ENCODE measurements at places on chromosomes 6 and 20.

DNA sequence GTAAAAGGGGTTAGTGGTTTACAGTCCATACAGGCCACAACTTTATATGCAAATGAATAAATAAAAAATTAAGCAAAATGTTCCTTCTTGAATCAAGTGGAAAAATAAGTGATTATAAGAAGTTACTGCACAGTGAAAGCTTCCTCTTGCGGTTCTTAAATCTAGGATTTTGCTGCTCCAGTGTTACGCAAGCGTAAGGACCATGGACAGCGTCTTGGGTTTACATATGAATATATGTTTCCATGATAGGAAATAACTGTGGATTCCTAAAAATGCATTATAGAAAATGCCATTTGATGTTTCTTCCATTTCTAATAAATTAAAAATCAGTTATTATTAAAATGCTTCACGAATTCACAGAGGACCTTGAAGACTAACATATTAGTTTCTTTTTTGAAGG, 176.6 kb upstream of the POU3F2 start:
- peak; percentile 41 for DNase-seq

GRCh38 chr20:49496553-49497397, 14.3 kb upstream of the KCNB1 start:
- no peak for DNase-seq

- no peak for DNase-seq
Observed at GRCh38 chr20:2224368-2224639, 71.5 kb upstream of the TGM3 start.

DNA sequence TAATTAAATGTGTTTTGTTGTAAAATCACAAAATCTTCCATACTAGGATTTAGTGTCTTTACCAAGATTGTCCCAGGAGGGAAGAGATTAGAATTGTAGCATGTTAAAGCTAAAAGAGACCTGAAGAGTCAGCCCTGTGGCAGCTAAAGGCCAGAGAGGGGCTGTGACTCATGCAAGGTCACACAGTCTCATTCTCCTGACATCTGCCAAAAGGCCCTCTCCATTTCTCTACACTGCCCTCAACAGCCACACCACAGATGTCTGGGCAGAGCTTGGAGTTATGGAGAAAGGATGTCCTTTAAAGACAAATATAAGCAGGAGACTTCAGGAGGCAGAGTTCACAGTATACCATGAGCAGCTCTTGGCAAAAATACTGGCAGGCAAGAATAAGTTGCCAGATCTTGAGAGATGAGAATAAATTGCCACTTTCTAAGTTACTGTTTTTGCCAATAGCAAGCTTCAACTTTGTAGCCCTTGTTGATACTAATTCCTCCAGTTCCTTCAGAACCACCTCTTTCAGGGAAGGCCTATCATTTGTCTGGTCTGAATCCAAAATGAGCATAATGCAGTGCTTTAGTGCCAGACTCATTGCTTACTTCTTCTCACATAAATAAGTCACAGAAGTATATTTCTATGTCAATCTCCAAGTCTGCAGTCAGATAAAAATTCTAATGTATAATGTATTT, 41.7 kb downstream of the AKIRIN2 start:
- no peak for DNase-seq

DNA sequence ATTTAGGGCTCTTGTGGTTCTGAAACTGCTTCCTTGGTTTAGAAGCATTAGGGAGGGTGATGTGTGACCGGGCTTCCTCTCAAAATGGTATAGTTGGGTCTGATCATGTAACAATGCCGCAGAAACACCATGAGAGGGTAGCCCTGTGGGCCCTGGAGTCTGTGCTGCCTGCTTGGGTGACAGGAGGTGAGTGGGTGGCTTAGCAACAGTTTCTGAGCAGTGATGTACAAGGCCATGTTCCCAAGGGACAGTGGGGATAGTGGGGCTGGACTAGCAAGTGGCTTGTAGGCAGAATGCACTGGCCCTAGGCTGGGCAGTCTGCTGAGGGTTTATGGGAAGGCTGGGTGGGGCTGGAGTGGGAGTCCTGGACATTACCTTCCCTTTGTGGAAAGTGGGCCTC, 106.9 kb upstream of the MYL9 start:
- no peak for DNase-seq

GRCh38 chr20:48187851-48188250, 402.6 kb upstream of the SULF2 start:
- DNase-seq, result no peak

DNA sequence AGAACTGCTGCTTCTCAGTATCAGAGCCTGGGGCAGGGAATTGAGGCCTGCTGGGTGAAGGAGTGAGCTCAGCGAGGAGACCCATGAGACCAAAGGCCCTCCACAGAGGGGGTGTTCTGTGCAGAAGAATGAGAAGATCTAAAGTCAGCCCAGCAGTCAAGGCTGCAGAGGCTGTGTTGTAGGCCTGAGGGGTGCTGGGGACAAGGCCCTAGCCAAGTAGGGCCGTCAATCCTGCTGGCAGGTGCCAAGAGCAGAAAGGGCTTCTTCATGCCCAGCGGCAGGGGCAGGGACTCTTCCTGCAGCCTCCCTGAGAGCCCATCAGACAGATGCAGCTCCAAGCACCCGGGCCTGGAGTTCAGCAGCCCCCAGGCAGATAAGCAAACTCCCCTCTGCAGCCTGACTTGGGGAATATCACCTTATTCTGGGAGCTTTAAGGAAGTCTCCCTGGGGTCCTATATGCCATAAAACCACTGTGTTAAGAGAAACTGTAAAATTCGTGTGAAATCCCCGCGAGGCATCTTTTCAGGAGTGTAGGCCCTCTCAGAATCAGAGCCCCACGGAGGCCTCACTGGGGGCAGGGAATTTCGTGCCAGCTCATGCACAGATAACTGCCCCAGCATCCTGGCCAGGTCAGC, 9.0 kb downstream of the CCDC167 start:
- DNase-seq, result no peak

DNA sequence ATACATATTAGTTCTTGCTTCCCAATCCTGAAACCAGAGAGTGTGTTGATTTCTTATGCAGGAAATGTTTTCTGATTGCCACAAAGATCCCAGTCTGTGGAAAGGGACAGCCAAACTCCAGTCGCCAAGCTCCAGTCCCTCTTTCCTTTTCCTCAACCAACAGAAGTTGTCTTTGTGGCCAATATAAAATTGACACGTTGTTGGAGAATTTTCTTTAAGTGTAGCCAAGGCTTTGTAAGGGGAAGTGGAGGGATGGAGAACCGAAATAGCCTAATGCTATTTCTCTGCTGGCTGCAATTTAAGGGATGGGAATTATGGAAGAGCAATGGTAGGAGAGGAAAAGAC, 5.4 kb downstream of the ADGRB3 start:
- no peak for DNase-seq

DNA sequence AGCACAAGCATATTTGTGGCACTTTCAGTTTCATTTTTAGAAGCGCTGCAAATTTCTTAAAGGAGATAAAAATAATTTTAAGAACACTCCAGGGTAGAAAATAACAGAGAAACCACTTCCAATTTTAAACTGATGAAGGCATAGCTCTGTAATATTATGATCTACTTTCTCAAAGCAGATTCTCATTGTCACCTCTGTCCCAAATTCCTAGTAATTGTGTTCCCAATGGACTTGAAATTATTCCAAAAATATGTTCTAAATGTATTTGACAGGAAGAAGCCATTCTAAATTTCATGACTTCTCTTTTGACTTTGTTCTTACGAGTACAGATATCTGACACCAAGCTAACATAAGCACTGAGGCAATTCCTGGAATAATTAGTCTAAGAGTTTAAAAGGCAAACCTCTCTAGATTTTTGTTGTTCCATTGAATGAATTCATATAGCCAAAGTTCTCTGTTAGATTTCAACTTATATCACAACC, 140.2 kb upstream of the CARMIL1 start:
- no peak for DNase-seq

DNA sequence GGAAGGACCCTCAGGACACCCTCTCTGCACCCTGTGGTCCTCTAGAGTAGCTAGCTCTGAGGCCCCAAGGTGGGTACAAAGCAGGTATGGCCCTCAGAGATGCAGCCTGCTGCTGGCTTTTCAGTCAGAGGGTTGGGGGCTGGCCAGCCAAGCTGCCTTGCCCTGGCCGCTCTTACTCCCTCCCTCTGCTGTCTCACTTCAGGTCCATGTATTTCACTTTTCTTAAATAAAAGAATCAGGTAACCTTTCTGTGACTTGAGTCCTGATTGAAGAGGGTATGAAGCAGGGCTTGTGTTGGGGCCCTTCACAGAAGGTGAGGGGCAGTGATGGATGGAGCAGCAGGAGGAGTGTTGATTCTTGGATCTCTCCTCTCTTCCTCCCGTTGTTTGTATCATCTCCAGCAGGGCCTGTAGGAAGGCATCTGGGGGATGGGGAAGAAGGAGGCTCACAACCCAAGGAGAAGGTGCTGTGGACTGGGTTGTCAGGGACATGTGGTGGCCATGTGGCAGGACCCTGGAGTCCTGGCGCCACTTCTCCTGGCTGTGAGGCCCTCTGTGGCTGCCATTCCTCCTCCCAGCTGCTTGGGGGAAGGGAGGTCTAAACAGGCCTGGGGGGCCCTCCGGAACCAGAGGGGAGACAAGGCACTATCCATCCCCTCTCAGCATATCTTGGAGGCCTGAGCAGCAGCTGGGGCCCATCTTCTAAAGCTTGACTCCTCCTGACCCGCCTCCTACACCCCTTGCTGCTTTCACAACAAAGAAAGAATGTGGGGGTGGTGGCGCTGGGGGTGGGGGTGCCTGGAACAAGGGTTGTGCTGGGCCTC, 1.1 kb upstream of the PTK7 start:
- DNase-seq, result no peak

- DNase-seq, result peak; percentile 73
Observed at GRCh38 chr6:6723921-6724538, 135.5 kb downstream of the LY86 start.

DNA sequence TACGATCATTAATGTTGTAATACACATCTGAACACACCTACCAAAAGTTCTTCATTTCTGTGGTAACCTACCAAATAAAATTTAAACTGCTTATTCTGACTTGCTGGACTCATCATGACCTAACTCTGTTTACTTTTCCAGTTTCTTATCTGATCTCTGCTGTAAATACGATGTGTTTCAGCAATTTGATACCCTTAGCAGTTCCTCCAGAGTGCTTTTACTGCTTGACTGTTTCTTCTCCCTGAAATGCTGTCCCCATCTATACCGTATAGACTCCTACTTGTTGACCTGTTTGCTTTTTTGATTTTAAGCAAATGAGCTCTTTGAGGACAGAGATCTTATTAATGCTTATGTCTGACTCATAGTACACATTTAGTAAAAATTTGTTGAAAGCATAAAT, 119.5 kb downstream of the SCAF8 start:
- DNase-seq, result no peak

- DNase-seq, result no peak
Observed at GRCh38 chr6:23654745-23655144, 471.3 kb upstream of the NRSN1 start.

- no peak for DNase-seq
Observed at GRCh38 chr20:63176034-63176426, 39.9 kb downstream of the YTHDF1 start.

- no peak for DNase-seq
Observed at GRCh38 chr6:45084257-45084656, 243.9 kb upstream of the RUNX2 start.

DNA sequence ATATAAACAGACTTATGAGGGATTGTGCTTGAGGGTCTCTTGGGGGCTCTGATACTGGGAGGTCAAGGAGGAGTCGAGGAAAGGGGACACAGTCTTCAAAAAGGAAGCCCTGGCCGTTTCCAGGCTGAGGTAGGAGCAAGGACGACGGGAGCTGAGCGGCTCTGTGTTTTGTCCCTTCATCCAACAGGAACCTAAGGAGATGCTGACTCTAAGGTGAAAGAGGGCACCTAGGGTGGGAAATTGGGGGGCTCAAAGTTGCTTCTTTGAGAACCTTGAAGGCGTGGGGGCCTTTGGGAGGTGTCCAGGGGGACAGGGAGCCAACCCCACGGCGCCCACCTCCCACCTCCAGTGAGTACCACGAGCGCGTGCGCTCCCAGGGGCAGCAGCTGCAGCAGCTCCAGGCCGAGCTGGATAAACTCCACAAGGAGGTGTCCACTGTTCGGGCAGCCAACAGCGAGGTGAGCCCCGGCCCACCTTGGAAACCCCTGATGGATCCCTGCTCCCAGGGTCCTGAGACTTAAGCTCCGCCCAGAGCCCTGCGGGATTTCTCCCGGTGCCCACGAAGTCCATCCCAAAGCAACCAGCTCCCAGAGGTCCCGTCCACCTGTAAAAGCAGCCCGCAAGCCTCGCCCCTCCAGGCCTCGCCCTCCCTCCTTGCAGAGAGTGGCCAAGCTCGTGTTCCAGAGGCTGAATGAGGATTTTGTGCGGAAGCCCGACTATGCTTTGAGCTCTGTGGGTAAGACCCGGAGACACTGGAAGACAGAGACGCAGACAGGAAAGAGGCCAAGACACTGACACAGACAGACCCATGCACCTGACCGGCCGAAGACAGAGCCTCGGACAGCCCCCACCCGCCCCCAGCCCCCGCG, 2.9 kb downstream of the SPAG4 start:
- no peak for DNase-seq

- DNase-seq, result no peak
Observed at GRCh38 chr6:99136488-99136887, 188.7 kb upstream of the FBXL4 start.

DNA sequence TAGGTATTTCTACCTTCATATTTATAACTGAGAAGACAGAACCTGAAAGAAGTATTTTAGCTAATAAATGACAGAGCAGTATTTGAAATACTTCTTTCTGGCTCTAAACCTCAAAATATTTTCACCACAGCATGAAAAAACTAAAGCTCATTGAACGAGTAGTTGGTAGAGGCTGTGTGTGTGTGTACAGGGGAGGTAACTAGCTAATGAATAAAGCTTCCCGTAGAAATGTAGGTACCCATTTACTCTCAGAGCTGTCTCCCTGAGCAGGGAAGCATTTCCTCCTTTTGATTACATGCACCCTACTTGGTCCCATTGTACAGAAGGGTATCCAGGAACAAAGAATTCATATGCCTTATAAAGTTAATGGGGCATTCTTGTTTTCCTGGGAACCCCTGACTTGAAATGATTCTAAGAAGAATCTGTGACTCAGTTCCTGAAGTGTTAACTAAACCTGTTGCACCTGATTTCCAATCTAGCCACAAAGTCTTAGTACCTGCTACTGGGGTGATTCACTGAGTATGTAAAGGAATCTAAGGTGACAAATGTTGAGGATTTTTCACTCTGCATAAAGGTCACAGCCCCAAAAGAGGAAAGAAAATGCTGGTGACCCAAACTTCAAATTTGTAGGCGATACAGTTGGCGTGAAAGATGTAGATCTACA, 12.5 kb downstream of the CRYBG1 start:
- no peak for DNase-seq

- no peak for DNase-seq
Observed at GRCh38 chr6:20350215-20350614, 51.5 kb upstream of the E2F3 start.

GRCh38 chr6:97654674-97655073, 371.7 kb upstream of the MMS22L start:
- DNase-seq, result no peak

Data from Caco-2 (cell line).